Stimulated activated CD4-positive, alpha-beta T cell treated with anti-CD3 and anti-CD28 coated beads, Interleukin-1b, Interleukin-23, amount 100 ng/mL, for 1 hour (primary cell): ENCODE measurements at places on chromosomes 6 and 20.

- DNase-seq: no peak
Observed at GRCh38 chr6:152471456-152472265, 165.5 kb downstream of the SYNE1 start.

DNA sequence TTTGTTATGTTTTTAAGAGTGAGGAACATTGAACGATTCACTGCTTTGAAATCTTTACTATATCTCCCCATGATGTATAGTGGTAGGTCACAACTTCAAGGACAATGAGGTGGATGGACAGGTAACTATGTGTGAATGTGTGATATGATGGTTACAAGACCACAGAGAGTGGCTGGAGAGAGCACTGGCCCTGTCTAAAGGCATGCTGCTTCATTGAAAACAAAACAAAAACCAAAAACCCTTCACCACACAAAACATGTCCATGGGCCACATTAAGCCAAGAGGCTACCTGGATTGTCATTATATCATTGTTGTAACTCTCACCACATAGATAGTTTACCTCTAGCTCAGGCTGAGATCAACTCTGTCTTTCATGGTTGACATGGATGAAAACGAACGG lies 180.6 kb upstream of the TENT5A start:
- DNase-seq: no peak

DNA sequence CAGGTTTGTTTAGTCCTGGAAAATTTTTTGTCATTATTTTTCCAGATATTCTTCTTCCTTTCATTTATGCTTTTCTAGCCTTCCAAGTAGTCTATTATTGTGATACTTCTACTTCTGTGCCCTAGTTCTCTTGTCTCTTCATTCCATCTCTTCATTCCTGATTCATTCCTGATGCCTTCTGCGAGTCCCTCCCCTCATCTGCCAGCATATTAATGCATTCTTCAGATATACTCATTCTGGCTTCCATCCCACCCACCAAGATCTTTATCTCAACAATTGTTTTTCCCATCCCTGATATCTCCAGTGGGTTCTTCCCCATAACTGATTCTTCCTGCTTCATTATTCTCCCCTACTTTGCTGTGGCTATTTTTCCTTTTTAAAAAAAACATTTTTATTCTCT lies 35.2 kb downstream of the ALDH5A1 start:
- DNase-seq: no peak

DNA sequence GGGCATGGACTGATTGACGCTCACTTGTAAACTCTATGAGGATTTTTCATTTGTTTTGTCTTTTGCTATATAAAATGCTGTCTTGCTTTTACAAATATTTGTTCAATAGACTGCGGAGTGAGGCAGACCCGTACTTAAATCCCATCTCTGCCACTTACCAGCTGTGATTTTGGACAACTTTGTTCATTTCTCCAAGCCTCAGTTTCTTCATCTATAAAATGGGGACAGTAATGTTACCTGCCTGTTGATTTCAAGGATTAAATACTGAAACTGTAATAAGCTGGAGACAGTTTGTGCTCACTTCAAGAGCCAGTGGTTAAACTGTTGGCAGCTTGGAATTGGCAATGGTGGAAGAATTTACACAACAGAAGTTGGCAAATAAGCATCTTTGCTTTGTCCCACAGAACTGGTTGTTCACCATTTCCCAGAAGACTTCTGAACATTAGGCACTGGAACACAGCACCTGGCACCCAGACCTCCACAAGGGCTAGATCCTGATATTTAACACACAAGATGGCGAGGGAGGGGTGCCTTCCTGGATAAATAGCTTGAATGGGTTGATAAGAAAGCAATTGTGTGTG lies 479.2 kb downstream of the QKI start:
- DNase-seq: no peak

GRCh38 chr6:39952167-39952566 lies 17.9 kb upstream of the MOCS1 start:
- no peak for DNase-seq

DNA sequence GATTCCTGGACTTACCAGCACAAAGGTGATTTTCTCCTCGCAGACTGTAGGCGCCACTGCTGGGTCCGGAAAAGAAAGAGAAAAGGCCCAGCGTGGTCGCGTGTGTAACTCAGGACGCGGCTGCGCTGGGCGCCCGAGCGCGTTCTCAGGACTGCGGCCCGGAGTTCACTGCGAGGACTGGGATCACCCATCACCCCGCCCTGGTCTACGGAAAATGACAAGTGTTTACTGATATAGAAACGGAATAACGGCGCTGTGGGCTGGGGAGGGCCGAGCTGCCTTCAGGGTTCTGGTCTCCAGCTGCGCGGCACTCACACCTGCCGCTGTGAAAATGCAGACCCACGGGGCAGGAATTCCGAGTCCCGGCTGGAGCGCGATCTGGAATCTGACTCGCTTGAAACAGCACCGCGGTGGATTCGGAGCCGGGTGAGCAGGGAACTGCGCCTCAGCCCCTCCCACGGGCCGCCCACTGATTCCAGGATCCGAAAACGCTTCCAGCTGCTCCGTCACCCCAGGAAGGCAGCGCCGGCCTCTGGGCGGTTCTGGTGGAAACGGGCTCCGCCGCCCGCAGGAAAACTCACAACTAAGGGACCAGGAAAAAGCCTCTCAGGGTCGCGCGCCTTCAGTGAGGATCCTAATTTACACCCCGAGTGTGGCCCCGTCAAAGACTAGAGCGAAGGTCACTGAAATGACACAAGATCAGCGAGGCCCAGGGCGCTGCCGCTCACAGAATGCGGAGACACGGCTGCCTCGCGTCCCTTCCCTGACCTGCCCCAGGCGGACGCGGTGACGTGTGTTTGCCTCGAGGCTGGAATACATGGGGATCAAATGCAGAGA lies 34.5 kb downstream of the HLA-A start:
- DNase-seq: peak; percentile 8

DNA sequence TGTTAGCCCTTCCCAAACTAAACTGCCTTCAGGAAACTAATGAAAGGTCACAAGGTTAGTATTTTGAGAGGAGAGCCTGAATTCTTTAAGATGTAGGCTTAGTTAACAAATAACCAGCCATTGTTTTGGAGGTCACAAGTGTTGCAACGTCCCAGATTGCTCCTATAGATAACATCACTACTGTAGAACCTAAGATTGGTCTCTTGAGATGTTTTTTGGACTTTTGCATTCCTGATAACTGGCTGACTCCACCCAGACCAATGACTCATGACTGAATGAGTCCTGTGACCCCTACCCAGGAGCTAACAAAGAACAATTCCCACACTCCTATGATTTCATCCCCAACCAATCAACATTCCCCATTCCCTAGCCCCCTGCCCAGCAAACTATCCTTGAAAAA lies 178.8 kb downstream of the SCP2D1 start:
- DNase-seq: no peak

- no peak for DNase-seq
Observed at GRCh38 chr6:11434565-11435326, 102.8 kb upstream of the TMEM170B start.

DNA sequence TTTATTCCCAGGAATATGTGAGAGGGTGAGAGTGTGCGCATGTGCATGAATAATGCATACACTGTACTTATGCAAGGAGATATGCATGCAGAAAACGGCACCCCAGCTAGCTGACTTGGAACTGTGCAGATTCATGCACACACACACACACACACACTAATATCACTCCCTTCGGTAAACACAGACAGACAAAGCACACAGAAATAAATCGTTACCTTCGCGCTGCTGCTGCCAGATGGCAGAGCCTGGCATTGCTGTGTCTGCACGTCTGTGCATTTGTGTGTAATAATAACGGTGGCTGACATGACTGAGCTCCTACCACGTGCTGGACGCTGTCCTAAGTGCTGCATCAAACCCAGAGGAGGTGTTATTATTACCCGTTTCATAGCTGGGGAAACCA lies 36.8 kb downstream of the PREX1 start:
- DNase-seq: no peak

GRCh38 chr6:170250455-170250854 lies 40.4 kb downstream of the DLL1 start:
- DNase-seq: no peak

GRCh38 chr20:62927128-62927705 lies 912 bp upstream of the DIDO1 start:
- no peak for DNase-seq
